C1 segment of cervical spinal cord (tissue), 14 donors: ENCODE measurements at places on chromosomes 2 and 18.

- no peak for DNase-seq
Measured at GRCh38 chr2:158232476-158232875, 130.8 kb downstream of the UPP2 start.

GRCh38 chr18:22467760-22468553 is 50.2 kb upstream of the CTAGE1 start:
- DNase-seq: no peak

- no peak for DNase-seq
Measured at GRCh38 chr2:119463136-119463535, 31.5 kb downstream of the TMEM37 start.

DNA sequence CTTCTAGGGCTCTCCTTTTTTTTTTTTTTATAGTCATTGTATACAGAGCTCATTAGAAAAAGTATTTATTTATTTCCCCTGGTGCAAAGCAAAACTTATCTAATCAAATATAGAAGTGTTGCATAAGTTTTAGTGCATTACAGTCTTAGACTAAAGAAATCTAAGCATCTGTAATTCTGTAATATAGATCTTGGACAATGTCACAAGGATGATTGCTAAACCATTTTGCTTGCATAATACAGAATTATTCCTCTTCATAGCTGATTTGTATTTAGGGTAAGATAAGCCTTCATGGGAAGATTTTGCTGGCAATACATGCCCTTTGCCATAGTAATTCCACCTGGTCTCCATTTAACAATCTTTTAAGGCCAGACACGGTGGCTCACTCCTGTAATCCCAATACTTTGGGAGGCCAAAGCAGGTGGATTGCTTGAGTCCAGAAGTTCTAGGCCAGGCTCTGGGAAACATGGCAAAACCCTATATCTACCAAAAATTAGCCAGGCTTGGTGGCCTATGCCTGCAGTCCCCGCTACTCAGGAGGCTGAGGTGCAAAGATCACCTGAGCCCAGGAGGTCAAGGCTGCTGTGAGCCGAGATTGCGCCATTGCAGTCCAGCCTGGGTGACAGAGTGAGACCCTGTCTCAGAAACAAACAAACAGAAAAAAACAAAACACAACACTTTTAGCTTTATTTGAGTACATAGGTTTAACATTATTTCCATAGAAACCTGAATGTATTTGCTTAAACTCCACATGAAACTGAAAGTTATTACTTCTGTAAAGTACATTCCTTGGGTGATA is 2.2 kb upstream of the ACADL start:
- no peak for DNase-seq

GRCh38 chr2:113920996-113921395 is 31.1 kb downstream of the ACTR3 start:
- no peak for DNase-seq

DNA sequence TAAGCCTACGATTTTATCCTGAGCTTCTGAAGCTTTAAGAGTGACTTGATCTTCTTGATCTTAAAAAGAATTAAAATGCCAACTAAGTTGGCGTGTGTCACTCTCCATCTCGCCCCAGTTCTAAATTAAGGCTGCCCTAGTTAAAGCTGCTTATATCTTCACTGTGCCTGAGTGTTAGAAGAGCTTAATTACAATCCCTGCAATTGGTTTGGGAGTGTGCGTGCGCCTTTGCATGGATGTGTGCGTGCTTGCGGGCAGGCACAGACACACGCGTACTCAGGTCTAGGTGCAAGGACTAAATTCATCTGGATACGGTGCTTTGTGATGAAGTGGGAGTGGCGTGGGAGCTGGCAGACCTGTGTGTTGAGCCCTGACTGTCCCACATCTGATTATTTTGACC is 201.5 kb downstream of the FAM210A start:
- DNase-seq: no peak

GRCh38 chr18:62399781-62400308 is 74.7 kb downstream of the TNFRSF11A start:
- no peak for DNase-seq

- DNase-seq: no peak
Measured at GRCh38 chr2:189486237-189486770, 45.0 kb downstream of the WDR75 start.

DNA sequence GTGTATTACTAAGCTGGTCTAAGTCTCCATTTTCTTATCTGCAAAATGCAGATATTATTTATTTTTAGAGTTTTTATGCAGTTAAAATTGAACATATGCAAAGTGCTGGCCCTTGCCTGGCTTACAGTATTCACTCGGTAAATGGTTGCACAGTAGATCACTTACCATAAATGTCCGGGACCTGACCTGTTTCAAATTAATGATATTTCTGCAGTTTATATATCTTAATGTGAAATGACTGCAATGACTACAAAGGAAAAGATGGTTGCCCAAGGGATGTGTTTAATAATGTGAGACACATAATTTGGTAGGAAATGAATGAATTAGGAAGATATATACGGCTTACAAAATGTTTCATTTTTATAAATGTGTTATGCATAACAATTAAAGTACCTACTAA is 37.1 kb downstream of the LRRC30 start:
- DNase-seq: no peak

DNA sequence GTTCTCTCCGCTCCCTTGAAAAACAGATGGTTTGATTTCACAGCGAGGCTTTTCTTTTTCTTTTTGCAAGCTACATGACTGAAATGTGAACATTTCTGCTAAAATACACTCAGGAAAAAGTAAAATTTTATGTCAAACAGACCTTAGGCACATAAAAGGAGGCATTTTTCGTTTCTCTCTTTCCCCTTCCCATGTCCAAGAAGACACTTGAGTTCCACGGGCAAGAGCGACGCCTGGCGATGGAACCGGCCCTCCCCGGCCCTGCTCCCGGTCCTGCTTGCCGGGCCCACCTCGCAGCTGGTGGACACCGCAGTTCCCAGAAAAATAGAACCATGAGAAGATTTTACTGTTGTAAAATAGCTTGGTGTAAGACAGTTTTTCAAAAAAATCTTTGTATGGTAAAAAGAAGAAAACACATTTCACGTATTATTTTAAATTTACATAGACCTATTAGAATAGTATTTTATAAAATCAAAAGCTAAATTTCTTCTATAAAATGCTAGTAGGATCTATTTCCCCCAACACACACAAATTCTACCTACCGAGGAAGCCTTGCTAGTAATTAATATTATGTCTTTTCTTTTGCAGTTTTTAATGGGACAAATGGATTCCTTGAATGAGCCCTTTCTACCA is 2.3 kb upstream of the ALKAL2 start:
- peak; percentile 59 for DNase-seq
